SIG-M5 (cell line): ENCODE measurements at places on chromosomes 4 and X.

GRCh38 chr4:123401271-123402120 is 4.9 kb downstream of the SPRY1 start:
- DNase-seq: no peak

DNA sequence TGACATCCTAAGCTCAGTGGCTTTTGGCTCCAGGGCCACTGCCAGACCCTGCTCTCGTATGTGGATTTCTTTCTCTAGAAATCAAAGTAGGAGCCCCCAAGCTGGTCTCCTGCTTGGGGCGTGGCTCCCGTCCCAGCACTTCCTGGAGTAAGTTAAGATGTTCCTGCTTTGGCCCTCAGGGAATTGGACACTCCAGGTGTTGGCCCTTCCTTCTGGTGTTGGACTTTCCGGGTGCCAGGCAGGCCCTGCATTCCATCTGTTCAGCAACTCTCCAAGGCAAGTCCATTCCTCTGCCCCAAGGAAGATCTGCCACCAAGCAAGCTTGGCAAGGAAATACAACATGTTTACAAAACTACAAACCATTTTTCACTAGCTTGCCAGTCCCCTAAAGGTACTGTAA is 22.1 kb upstream of the GPC4 start:
- DNase-seq: no peak

GRCh38 chr4:38386654-38387188 is 277.3 kb upstream of the KLF3 start:
- DNase-seq: no peak

DNA sequence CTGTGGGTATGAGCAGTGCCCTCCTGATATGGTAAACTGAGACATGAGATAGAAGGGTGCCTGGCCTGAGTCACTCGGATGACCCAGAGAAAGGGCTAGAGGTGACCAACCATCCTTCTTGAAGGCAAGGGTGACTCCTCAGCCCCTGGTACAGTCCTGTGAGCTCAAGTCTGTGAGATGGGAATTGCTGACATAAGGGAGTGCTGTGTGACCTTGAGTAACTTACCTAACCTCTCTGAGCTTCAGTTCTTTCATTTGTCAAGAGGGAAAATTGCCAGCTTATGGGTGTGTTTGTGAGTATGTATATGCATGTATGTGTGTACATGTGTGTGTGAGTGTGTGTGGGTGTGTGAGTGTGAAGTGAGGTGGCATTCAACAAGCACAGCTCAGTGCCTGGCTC is 210.4 kb upstream of the PSAPL1 start:
- DNase-seq: no peak

- no peak for DNase-seq
These were observed 58.7 kb upstream of the GPM6B start for GRCh38 chrX:13875572-13875971.

DNA sequence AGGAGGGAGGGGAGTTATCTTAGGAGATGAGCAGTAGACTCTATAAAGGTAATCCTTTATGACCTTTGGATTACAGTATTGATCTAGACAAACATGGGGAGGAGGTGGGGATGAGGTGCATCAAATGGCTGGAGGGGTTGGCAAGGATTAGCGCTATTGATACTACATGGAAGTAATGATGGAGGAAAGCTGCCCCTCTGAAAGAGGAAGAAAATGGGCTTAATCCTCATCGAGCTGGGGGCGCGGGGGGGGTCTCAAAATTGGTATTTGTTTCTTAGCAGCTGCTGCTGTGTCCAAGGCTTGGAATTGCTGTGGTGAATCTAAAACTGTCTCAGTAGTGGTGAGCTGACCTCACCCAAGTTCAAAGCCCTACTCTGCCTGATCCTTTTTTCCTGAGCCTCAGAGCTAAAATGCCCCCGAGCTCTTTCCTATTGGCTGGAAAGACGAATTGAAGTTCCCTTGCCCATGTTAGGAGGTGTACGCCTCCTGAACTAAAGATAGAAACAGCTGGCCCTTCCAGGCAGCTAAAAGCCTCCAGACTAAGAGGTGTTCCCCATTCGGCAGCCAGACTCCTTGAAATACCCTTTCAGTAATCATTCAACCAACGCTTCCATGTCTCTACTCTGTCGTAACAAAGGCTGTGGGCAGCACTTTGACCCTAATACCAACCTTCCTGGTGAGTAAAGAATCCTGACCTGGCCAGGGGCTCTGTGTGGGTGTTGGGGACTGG is at the start of gene ITGB1BP2:
Gene ITGB1BP2 (plus strand): TSS at position 556 of the 730 bp plus-strand sequence. CDS start 57 bp downstream, at position 613.
- no peak for DNase-seq

DNA sequence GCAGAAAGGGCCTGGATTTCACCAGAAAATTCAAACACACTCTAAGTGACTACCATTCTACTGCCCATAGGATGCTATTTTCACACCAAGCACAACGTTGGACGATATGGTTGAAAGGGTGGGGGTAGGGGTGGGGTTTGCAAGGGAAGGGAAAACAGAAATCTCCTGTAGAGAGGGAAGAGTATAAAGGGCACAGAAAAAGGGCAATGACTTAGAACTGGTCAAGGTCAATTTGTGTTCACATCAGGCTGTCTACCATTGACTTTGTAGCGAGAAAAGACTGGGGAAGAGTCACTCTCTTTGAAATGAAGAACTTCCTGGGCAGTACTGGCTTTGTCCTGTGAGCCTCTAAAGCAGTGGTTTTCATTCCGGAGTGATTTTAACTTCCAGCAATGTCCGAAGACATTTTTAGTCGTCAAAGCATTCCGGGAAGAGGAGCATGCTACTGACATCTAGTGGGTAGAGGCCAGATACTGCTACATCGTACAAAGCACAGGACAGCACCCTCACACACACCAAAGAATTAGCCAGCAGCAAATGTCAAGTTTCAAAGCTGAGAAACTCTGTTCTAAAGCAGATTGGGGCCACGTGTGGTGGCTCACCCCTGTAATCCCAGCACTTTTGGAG is 48.4 kb upstream of the SLC7A3 start:
- DNase-seq: no peak

DNA sequence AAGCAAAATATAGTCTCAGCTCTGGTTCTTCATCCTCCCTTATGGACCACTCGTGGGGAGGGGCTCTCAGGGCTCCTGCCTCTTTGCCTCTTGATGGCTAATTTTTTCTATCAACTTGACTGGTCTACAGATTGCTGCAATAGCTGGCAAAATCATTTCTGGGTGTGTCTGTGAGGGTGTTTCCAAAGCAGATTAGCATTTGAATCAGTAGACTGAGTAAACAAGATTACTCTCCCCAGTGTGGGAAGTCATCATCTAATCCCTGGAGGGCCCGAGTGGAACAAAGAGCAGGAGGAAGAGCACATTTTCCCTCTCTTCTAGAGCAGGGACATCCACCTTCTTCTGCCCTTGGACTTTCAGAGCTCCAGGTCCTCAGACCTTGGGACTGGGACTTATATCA is 153.5 kb downstream of the STK32B start:
- DNase-seq: no peak

DNA sequence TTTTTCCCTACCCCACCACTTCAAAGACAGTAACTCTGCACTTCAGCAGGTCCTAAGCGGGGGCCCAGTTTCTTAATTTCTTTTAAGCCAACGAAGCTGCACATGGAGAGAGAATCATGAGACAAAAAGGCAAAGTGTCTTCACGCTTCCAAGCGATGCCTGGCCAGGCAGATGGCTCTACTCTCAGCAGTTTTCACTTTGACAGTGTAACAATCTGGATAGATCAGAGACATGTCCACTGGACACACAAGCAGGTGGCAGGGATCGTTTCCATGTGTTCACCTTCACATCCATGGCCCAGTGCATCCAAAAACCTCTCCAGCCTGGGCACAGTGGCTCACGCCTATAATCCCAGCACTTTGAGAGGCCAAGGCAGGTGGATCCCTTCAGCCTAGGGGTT is 27.8 kb downstream of the PPP2R2C start:
- DNase-seq: no peak

DNA sequence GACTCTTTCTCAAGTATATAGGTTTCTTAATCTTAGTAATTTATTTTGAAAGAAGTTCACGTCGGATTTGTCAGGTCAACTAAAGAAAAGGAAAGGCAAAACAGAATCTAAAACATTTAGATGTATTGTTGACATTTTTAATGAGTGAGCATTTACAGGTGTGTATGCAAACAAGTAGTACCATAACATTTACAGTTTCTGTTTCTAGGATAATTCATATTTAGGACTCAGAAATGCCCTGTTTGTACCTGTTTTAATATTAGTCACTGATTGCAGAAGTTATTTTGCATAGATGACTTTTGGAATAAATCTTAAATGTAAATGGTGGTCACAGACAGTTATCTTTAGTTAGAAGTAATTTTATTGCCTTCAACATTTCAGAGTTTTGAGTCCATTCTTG is 151.3 kb upstream of the NUDT6 start:
- no peak for DNase-seq

GRCh38 chrX:51860679-51861078 is 32.7 kb upstream of the MAGED1 start:
- DNase-seq: no peak

DNA sequence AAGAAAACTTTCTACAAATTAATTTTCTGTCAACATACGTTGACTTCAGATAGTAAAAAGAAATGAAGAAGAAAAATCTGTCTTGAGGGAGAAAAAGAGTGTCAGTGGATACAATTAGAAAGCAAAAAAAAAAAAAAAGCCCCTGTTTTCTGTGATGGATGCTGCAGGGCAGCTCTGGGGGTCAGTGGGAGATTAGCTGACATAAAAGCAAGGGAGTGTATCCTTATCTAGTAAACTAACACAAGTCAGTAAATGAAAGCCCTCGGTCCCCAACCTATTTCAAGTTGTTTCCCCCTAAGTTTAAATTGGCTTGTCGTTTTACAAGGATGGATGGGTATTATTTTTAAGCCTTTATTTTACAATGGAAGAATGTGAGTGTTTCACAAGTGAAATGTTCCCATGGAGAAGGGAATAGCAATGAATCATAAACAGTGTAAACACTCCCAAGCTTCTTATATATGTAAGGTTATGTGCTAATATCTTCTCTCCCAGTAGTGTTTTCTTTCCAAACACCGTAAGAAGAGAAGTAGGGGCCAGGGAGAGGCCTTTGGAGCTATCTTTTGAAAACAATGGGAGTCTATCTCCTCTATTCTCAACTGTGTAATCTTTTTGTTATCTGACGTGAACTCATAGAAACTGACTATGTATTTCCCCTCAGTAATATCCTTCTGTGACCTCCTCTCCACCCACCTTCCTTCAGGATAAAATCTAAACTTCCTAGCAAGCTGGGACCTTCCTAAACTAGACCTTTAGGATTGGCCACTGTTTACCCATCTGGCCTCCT is 347.7 kb downstream of the FBXO8 start:
- no peak for DNase-seq

GRCh38 chr4:41256740-41257256 is at the start of gene UCHL1:
Gene UCHL1 (plus strand): TSS chr4:41256928. CDS start chr4:41256977, 49 bp downstream.
- no peak for DNase-seq

DNA sequence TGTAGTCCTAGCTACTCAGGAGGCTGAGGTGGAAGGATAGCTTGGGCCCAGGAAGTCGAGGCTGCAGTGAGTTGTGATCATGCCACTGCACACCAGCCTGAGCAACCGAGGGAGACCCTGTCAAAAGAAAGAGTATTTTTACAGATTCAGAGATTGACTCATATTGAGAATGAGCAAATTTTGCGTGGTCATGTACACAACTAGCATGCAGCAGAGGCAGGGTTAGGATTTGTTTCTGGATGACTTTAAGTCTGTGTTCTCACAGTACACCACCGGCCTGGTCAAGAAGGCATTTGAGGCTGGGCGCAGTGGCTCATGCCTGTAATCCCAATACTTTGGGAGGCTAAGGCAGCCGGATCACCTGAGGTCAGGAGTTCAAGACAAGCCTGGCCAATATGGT is 44.8 kb upstream of the CBR4 start:
- DNase-seq: no peak

- no peak for DNase-seq
These were observed 35.6 kb downstream of the DAPP1 start for GRCh38 chr4:99852199-99852749.

DNA sequence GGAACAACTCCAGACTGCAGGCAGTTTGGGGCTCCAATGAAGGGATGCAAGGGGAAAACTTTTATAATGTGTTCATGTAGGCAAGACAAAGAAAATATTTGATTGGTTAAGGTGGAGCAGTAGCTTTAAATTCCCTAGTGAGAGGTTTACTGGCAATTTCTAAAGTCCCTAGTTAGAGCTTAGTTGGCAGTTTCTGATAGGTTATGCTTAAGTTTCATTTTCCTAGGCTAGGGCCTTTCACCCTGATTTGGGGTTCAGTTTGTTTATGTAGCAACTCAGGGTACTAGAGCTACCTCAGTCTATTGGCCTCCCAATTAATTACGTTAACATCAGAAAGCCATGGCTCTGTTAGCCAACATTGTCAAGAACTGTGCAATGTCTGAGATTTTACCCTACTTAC is 14.6 kb downstream of the BBS12 start:
- no peak for DNase-seq

GRCh38 chr4:1246901-1247863 is 1.7 kb downstream of the CTBP1 start:
- DNase-seq: no peak

GRCh38 chrX:120752431-120753082 is 122.7 kb upstream of the C1GALT1C1 start:
- no peak for DNase-seq

GRCh38 chrX:10578527-10578926 is 41.9 kb downstream of the MID1 start:
- no peak for DNase-seq

GRCh38 chr4:77104791-77105540 is 29.2 kb upstream of the CCNI start:
- no peak for DNase-seq

GRCh38 chr4:100497791-100498190 is 20.0 kb downstream of the EMCN start:
- DNase-seq: no peak

DNA sequence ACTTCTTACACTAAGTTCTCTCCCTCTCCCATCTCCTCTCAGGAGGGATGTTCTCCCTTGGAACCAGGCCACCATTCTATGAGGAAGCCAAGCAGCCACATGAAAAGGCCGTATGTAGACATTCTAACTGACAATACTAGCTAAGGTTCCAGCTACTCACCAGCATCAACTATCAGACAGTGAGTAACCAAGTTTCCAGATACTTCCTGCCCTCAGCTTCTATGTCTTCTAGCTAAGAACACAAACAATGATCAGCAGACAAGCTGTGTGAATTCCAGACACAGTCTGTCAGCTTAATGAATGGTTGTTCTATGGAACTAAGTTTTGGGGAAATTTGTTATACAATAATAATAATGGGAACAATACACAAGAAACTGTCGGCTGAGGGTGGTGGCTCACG is 50.8 kb downstream of the SMIM14 start:
- no peak for DNase-seq

- DNase-seq: no peak
These were observed 117.7 kb downstream of the ADAM29 start for GRCh38 chr4:175035905-175036304.

- DNase-seq: no peak
These were observed 1031.3 kb downstream of the C4orf33 start for GRCh38 chr4:130127297-130127696.

DNA sequence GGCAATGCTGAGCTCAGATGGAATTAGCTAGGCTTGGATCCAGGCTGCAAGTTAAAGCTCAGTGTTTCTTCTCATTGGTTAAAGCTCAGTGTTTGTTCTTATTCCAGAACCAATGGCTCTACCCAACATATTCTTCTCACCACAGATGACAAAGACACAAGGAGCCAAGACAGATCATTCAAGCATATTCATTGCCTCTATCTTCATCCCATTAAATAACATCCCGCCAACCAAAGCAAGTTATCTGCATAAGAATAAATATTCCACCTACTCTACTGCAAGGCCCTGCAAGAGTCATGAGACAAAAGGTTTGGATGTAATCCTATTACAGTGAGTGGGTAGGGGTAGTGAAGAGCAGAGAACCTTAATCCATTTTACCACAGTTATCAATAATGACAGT is 766.5 kb downstream of the C4orf33 start:
- DNase-seq: no peak

GRCh38 chr4:75289914-75290582 is 224.2 kb downstream of the RCHY1 start:
- no peak for DNase-seq

- no peak for DNase-seq
These were observed 8.7 kb downstream of the FRG2 start for GRCh38 chr4:190018201-190018920.
